Stimulated activated CD4-positive, alpha-beta T cell treated with anti-CD3 and anti-CD28 coated beads, Interleukin-4, amount 100 ng/mL, for 48 hours (primary cell): ENCODE measurements at places on chromosomes 13 and 19.

GRCh38 chr19:32599736-32600157 lies 18.8 kb downstream of the PDCD5 start:
- peak; percentile 7 for DNase-seq

DNA sequence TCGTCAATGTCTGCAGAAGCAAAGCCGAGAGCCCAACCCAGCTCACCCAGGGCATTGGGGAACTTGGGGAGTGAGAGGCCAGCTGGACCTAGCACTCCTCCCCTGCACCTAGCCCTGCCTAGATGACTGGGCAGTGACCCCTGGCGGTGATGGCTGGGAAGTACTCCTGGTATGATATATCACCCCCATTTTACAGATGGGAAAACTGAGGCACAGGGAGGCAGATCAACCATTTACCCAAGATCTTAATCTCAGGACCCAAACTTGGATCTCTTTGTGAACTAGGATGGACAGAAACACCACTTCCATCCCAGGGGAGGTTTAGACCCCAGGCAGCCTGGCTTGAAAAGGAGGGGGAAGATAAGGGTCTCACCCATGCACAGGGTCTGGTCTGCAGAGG lies 43.5 kb downstream of the CCL25 start:
- DNase-seq: no peak

- no peak for DNase-seq
These were observed 392.5 kb upstream of the DACH1 start for GRCh38 chr13:72259528-72259927.

DNA sequence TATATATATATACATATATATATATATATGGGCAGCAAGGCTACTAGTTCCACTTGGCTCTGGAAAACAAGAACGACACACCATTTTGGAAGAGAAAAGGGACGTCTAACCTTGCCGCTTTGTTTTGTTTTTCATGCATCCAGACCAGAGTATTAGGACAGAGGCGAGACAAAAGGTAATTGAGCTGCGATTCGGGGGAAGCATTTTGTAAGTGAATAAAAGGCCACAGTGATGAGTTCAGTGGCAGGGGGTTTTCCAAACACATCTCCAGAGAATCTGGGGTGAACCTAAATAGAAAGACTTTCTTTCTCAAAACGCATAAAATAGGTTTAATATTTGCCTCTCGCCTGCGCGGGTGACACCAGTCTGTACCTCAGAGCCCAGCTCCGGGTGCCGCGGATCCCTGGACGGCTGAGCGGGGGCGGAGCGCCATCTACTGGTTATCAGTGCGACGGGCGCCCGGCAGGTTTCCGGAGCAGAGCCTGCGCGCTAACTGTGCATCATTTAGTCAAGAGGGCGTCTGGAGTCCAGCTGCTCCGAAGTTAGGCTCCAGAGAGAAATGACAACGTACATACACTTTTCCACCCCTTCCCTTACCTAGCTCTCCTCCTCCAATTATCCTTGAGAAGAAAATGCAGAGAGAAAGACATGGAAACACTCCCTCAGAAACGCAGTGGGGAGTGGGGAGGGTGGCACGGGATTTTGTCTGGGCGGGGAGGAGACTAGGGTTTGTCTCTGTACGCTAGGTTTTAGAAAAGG lies 262.3 kb downstream of the TBC1D4 start:
- peak; percentile 85 for DNase-seq

DNA sequence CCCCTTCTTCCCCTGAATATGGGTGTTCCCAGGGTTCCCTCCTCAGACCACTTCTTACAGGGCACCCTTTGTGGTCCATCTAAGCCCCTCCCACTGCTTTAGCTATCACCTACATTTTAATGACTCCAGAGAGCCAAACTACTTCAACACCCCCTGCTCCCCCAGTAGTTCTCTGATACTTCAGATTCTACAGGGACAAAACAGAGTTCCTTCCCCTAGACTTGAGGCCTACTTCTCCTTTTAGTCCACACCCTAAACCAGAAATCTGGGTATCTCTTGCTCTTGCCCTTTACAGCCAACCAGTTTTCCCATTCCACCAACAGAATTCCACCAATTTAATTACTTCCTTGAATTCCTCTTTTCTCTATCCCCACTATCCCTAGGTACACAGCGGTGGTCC lies 107.2 kb downstream of the KCNRG start:
- no peak for DNase-seq

DNA sequence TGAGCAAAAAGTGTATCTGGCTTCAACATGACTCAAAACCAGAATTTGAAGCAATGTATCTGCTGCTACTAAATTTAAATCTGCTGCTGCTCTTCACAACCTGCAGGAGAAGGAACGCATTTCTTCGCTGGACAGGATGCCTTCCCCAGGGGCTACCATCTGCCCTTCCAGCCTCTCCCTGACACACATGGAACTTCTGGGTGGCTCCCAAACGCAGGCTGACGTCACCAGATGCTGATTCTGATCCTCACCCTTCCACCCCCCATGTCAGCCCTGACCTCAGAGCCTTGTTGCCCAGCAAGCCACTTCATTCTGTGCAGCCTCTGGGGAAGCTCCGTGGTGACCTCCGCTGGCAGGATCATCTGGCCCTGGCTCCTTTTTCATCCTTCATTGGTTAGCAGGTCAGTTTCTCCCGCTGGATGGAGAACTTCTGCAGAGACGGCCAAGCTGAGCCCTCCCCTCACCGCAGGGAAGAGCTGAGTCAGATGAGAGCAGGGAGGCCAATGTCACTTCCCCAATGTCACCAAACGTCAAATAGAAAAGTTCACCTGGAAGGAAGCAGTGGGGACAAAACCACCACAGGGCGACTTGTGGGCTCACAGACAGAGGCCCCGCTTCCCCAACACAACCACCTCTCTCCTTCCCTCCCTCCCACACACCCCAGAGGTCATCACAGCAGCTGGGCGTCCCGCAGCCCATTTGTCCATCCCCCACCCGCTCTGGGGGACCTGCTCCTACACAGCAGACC lies 14.0 kb upstream of the RAB20 start:
- DNase-seq: no peak

- no peak for DNase-seq
These were observed 711 bp downstream of the CAMSAP3 start for GRCh38 chr19:7596211-7596937.

- DNase-seq: no peak
These were observed 1345.0 kb upstream of the SLC10A2 start for GRCh38 chr13:104411141-104411765.

DNA sequence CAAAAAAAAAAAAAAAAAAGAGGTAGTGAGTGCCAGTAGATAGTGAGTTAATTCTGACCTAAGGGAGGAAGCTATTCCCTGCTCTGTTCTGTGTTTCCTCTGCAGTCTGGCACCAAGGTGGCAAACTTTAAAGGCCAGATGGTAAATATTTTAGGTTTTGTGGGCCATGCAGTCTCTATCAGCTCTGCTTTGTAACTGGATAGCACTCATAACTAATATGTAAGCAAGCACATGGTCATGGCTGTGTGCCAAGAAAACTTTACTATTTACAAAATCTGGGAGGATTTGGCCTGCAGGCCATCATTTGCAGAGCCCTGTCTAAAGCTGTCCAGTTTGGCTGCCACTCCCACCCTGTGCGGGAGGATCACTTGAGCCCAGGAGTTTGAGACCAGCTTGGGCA lies 4.3 kb downstream of the PIN1 start:
- no peak for DNase-seq

GRCh38 chr13:113489171-113489548 lies 1.4 kb downstream of the DCUN1D2 start:
- no peak for DNase-seq

DNA sequence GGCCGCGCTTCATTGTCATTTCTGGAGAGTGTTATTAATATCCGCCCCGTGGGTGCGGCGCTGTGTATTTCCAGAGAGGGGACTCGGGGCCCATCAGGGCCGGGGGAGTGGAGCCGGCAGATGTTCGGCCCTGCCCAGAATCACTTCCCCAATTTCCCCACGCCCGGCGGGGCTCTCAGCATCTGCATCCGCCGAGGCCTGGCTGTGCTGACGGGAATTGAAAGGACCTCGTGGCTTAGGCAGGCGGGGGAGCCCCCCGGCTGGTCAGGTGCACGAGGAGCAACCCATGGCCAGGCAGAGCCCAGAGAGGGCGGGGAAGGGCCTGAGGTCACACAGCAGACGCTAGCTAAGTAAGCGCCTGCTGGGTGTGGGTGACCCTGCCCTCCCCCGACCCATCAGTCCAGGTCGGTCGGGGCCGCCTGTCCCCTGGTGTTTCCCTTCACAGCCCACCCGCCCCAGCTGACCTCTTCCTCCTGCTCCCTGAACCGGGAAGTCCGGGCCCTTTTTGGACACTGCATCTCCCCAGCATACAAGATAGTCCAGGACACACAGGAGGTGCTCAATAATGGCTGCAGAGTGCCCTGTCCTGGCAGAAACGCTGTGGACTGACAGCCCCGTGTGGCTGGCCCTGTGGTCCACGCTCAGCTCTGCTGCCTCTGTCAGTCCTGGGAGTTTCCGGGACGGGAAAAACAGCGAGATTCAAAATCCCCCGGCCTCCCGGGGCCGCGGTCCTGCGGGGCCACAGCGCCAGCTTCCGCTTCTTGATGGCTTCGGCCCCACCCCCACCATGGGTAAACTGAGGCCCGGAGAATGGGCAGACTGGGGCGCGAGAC lies 22.1 kb downstream of the ARID3A start:
- DNase-seq: no peak
